ENCODE measurements at places on chromosomes 5 and 9.

DNA sequence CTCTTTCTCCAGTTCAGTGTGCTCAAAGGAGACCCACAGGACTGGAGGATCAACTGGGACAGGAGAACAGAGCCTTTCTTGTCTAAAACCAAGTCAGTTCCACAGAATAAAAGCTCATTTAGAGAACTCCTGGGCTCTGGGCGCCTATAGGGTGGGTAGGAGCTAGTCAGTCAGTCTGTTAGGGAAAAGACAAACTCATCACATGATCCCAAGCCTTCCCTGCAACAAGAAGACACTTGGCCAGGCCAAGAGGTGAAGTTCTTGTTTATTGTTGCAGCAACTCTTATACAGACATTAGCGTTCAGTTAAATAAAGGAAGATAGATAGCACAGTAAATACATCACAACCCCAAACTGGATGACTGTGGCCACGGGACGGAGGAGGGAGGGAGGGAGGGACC lies 102.3 kb downstream of the ENTREP1 start:
- no peak for DNase-seq

DNA sequence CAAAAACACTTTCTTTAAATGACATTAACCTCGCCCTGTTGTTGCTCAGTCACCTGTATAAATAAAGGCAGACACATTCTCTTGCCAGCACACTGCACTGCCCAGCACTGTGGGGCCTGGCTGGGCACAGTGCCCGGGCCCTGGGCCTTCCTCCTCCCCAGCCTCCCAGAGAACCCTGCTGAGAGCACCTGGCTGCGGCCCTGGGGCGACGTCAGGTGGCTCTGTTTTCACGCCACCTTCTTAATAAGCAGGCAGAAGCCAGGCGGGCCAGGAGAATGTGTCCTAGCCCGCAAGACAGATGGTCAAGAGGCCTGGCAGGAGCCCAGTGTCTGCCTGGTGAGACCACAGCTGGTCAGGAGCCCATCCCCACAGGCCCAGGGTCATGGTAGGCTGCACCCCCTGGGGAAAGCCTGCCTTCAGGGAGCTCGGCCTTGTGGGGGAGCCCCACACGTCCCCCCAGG lies 8.2 kb upstream of the AGPAT2 start:
- no peak for DNase-seq

DNA sequence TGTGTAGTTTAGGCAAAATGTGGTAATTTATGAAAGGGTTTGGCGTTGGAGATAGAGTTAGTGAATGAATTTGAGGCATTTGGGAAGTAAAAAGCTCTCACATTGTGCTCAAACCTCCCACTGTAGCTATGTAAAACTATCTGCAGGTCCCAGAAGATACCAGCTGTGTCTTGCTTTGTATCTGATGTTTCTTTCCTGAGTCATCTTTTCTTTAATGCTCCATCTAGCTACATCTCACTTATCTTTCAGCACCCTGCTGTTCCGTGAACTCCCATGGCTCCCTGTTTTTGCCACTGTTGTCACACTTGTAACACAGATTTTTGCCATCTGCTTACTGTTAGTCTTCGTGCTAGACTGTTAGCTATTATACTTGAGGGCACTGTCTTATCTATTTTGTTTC lies 253.1 kb downstream of the NPR3 start:
- no peak for DNase-seq

- no peak for DNase-seq
Measured at GRCh38 chr9:127131871-127132270, 9.4 kb upstream of the ANGPTL2 start.

DNA sequence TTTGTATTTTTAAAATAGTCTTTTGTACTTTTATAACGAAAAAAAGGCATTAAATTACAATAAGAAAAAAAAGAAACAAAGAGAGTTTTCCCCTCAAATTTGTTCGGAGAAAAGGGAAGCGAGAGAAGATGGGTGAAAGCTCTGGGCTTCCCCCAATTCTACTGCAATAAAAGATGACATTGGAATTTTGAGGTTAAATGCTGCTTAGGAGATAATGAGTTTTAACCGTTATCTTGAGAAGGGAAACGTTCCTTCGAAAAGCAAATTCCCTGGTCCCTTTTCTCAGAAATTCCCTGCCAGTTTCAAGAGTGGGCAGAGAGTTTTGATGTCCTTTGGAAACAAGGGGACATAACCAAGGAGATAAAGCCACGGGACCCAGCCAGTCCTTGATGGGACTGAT lies 18.4 kb upstream of the ERGIC1 start:
- no peak for DNase-seq

DNA sequence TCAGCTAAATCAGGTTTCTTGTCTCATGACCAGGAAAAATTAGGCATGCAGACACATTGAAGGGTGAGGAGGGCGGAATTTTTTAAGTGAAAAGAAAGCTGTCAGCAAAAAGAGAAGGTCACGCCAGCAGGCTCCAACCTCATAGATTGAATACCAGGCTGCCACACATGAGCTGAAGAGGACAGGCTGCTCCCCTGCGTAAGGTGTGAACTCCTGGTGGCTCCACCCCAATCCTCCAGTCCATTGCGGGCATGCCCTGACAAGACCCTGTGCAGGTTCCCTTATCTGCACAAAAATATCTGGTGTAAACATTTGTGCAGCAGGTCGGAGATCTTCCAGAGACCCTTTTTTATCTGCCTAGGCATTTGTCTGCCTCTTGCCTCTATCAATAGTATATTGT lies 22.9 kb upstream of the TEX10 start:
- DNase-seq: no peak

Data from right renal cortex interstitium (tissue), 3 donors.